ENCODE measurements at places on chromosomes 3 and 15.

GRCh38 chr15:90184119-90184785, 16.9 kb upstream of the SEMA4B start:
- DNase-seq: peak; percentile 72

DNA sequence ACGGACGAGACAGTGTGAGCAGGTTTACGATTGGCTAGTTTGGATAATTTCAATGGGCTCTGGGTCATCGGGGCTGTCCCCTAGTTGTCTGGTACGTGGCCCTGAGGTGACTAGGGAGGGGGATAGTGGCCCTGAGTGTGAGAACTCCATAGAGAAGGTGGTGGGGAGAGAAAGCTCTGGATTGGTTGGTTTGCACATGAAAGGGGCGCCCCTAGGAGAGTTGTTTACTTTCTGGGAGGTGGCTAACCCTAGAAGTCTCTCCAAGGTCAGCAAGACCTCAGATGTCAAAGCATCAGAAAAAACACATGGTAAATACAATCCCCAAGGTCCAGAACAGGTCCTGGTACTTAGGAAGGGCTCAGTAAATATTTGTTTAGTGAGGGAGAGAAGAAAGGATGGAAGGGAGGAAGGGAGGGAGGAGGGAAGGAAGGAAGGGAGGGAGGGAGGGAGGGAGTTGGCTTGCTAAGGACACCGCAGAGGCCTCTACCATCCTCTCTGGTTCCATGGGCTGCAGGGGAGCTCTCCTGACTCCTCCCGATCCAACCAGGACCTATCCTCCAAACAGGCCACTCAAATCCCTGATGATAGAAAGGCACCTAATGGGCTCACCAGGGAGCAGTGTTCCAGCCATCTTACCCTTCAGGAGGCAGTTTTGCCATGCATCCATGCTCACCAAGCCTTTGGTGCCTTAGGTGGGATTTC, 3.0 kb upstream of the TRH start:
- DNase-seq: no peak

GRCh38 chr3:60282866-60283265, 968.4 kb downstream of the FHIT start:
- no peak for DNase-seq

GRCh38 chr3:119681279-119681678, 4.1 kb upstream of the COX17 start:
- peak; percentile 67 for DNase-seq

- DNase-seq: peak; percentile 3
Observed at GRCh38 chr3:76400141-76400540, 614.8 kb upstream of the ZNF717 start.
